ENCODE measurements at places on chromosomes 2 and 18.
A peak's percentile ranks its signal among the peaks of the same experiment; 100 is the strongest.

DNA sequence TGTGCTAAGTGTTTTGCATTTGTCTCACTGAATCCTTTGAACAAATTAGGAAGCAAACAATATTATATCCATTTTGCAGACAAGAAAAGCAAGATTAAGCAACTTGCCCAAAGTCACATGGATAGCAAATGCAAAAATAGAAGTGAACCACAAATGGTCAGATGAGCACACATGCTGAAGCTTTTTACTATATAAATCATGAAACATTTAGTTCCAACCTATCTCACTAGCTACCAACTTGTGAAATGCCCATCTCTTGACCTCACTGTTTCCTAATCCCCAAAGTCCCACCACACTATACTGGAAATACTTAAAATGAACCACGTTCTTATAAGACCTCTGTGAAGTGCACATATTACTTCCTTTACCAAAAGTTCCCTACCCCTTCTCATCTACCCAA is 380.5 kb downstream of the ERBB4 start:
- DNase-seq: no peak

GRCh38 chr2:208062113-208062512 is 36.8 kb upstream of the PLEKHM3 start:
- no peak for DNase-seq

- DNase-seq: no peak
These were observed 38.2 kb downstream of the NRP2 start for GRCh38 chr2:205720451-205720902.

DNA sequence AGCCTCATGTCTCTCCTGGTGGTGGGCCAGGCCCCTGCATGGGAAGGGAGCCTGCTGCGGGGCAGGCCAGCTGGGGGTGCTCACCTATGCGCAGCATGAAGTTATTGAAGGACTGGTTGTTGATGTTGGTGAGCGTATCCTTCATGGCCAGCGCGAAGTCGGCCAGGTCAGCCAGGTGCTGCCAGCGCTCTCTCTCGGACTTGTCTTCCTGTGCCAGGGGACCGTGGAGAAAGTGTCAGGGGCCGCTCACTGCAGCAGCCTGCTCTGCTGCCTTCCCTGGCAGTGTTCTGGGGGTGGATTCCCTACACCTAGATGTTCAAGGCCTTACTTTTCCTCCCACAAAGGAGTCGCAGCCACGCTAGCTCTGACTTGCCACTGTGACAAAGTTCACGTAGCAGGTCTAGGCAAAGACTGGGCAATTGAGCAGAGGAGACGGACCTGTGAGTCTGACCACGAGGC is 28.2 kb downstream of the CENPO start:
- DNase-seq: no peak

GRCh38 chr18:53566626-53567025 is 657.8 kb downstream of the MBD2 start:
- no peak for DNase-seq

DNA sequence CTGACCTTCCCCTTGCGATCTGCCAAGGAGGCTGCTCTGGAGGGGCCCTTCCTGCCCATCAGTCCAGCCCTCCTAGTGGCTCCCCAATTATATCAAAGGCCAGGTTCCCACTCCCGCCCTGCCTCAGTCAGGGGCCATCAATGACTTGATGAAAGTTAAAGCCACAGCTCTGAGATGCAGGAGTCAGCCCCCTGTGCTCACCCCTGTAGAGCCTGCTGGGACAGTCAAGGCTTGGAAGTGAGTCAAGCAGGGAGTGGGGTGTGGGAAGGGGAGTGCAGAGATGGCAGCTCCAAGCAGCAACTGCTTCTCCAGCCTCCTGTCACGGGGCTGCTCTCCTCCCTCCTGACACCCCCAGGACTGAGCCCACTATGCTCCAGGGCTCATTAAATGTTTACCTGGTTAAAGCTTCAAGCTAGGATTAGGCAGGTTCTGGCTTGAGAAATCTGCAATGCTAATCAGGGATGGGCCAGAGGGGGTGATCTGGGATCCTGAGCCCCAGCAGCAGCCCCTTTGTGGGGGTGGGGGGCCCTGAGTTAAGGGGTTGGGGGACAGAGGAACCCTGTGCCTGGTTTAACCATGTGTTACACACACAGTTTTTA is 42.7 kb upstream of the ALK start:
- no peak for DNase-seq

DNA sequence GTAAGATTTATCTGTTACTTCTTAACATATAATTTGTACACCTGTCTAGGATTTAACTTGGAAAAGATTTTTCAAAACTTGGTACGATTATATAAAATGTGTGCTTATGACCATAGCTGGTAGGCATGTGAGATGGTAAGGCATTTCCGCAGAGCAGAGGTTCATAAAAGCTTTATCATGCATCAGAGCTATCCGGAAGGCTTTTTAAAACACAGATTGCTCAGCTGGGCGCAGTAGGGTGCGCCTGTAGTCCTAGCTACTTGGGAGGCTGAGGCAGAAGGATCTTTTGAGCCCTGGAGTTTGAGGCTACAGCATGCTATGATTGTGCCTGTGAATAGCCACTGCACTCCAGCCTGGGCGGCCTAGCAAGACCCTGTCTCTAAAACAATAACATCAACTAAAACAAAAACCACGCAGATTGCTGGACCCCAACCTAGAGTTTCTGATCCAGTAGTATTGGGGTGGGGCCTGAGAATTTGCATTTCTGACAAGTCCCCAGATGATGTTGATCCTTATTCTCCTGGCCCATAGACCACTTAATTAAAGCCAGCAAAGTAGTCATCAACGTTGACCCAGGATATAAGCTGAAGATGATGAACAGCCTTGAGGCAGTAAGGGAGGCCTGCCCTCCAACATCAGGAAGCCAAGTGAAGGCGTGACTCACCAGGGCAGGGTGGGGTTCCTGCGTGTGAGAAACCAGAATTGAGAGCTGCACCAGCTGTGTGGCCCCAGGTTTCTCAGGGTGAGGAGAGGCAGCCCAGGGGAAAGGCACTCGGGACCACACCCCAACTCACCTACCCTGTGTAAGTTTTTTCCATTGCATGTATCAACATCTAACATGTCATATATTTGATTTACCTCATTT is 21.6 kb upstream of the SLC20A1 start:
- DNase-seq: peak; percentile 49

DNA sequence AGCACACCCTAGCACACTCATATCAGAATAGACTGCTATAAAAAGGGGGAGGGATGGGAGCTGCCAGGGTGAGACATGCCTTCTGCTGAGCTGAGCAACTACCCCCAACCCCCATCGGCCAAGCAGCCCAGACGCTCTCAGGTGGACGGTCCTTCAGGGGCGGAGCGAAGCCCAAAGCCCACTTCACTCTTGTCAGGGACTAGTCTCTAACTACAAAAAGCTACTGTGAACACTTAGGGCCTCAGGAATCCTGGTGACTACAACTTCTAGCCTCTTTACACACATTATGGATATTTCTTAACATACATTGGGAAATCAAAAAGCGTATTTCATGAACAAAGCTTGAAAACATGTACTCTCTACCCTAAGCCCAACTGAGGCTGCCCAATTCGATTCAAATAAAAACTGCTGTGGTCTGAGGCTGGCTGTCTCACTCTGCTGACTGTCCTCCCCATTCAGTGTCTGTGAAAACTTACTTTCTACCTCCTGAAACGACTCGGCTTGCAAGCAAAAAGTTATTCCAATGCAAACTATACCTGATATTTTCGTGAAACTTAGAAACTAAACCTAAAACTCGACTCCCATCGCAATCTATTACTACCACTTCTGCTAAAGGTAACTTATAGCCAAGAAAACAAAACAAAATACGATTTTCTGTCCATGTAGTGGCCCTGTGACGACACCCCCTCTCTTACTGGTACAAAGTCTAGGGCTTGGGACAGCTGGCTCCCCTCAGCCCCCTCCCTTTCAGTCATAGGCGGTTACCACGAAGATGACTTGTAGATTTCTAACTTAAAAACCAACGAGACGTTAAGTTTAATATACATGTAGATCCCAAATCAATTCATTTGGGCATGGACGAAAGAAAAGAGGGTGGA is 1.2 kb downstream of the SERTAD2 start:
- DNase-seq: no peak

GRCh38 chr2:71839826-71840225 is 307.8 kb downstream of the CYP26B1 start:
- DNase-seq: no peak
